Activated T-cell treated with anti-CD3 and anti-CD28 coated beads, Interleukin-2, amount 50 U/mL, for 72 hours (primary cell): ENCODE measurements at places on chromosomes 12 and 14. TPM values are rescaled to one million over a fixed set of nuclear protein-coding genes. Genes with fewer than 3 reads are reported as not detected.

BBS10 gene
- total RNA-seq, result 3.8 TPM

NRL gene
- 5.2 TPM for total RNA-seq

GLT1D1 gene
- 0.41 TPM for total RNA-seq

DBX2 gene
- not detected for total RNA-seq

MIP gene
- not detected for total RNA-seq

ANKRD33 gene
- not detected for total RNA-seq

DNA sequence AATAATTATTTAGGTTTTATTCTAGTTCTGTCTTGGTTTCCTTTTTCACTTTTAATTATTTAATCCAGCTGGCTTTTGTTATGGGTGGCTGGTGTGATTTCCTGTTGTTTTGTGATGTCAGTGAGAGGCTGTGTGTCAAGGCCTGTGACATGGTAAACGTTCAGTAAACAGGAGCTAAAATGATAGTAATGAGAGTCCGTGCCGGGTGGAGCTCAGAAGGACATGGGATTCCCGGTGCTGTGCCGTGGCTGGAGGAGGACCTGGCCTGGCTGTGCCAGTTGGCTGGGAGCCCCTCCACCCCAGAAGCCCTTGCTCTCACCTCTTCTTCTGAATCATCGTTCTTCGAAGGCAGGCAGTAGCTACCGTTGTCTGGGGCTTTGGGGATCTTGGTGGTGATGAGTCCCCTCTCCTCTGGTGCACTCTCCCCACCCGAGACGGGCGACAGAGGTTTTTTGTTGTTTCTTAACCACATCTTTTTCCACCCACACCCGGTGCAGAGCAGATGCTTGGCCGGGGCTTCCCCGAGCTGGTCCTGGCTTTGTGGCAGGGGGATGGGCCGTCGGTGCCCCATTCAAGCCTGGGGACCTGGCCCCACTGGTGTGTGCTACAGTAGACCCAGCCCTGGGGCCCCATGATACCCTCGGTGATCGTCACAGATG is 29.1 kb downstream of the SH2B3 start:
- peak overlapping the region; percentile 48 for H3K27ac ChIP-seq
- peak overlapping the region; percentile 77 for H3K4me3 ChIP-seq
- H3K4me1 ChIP-seq, result peaks cover 93% of the 10 kb centered on the region
- peaks cover 4% of the 10 kb centered on the region for H3K36me3 ChIP-seq
- H3K27me3 ChIP-seq, result no peaks in the 10 kb centered on the region

DNA sequence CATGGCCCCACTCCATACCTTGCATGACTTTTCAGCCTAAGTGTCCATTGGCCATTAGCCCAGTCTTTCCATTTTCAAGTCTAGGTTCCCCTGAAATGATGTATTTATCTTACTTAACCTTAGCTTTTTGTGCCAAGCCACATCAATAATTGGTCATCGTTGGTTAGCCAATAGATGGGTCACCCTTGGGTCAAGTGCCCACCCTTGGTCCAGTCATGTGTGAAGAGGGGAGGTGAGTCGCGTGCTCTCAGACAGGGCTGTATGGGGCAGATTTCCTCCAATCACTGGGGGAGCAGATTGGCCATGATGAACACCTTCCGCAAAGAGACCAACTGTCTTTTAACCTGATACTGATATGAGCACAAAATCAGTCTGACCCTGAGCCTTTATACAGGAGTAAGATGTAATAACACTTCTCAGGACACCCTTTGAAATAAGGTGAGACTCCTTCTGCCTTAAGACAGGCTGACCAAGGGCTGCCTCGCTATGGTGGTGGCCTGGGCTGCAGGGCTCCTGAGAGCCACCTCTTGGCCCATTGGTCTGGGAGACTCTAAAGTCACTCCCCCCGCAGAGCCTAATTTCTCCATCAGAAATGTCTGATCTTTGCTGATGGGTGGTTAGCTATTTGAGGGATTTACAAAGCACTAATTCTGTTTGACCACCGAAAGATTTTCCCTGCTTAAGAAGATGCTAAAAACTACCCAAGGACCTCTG is 143.2 kb downstream of the ZFP36L1 start:
- peak overlapping the region; percentile 2 for H3K27ac ChIP-seq
- H3K36me3 ChIP-seq, result no peaks in the 10 kb centered on the region
- peaks cover 10% of the 10 kb centered on the region for H3K4me1 ChIP-seq
- H3K4me3 ChIP-seq, result no peak overlapping the region
- H3K27me3 ChIP-seq, result no peaks in the 10 kb centered on the region

- H3K4me1 ChIP-seq, result no peaks in the 10 kb centered on the region
- peak; percentile 10 for DNase-seq
- H3K27me3 ChIP-seq, result no peaks in the 10 kb centered on the region
- H3K36me3 ChIP-seq, result no peaks in the 10 kb centered on the region
Observed at GRCh38 chr12:95633049-95633731, 81.9 kb upstream of the USP44 start.

DNA sequence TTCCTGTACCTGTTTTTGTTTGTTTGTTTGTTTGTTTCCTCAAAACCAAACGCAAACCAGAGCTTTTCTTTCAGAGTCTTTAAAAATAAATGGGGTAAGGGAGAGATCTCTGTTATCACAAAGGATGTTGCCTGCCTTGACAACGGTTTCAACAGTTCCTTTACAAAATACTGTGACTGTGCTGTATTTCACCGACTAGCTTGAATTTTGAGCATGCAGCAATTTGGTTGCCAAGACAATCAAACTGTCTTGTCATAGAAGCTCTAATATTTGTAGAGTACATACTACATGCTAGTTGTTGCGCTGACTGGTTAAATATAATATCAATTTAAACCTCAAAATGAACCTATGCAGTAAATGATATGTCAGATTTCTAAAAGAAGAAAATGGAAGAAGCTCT is 22.4 kb upstream of the TCP11L2 start:
- H3K4me3 ChIP-seq, result no peak overlapping the region
- DNase-seq, result no peak
- peaks cover 9% of the 10 kb centered on the region for H3K27me3 ChIP-seq
- no peak overlapping the region for H3K27ac ChIP-seq
- peaks cover 3% of the 10 kb centered on the region for H3K36me3 ChIP-seq
- peaks cover 10% of the 10 kb centered on the region for H3K4me1 ChIP-seq

DNA sequence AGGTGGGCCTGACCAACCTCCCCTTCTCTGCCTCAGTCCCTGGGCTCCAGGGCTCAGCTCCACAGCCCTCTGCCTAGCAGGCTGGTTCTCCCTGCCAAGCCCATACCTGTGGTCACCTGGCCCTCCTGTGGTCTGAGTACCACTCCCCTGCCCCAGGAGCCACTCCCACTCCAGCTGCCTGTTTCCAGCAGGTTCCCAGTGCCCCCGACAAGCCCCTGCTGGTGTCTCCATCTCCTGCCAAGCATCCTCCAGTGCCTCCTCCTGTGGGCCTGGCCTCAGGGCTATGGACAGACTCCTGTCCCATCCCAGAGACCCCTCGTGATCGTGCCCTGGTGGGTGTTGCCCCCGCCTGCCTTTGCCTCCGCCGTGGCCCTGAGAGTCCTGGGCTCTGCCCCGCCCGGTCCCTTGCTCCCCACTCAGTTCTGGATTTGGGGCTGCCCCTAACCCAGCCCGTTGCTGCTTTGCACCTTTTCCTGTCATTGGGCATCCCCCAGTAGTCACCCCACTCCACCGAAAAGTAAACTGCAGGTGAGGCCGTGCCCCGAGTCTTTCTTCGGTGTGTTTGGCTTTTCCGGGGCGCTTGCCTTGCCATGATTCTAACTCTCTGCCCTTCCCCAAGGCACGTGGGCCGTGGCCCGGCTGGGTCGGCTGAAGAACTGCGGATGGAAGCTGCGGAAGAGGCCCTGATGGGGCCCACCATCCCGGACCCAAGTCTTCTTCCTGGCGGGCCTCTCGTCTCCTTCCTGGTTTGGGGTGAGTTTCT is 9.8 kb downstream of the MEG3 start:
- H3K4me1 ChIP-seq, result no peaks in the 10 kb centered on the region
- H3K36me3 ChIP-seq, result no peaks in the 10 kb centered on the region
- H3K4me3 ChIP-seq, result no peak overlapping the region
- H3K27ac ChIP-seq, result no peak overlapping the region
- peaks cover 7% of the 10 kb centered on the region for H3K27me3 ChIP-seq

GRCh38 chr12:101221301-101221700 is 11.3 kb upstream of the SLC5A8 start:
- no peaks in the 10 kb centered on the region for H3K4me1 ChIP-seq
- no peak for DNase-seq
- H3K4me3 ChIP-seq, result no peak overlapping the region
- no peaks in the 10 kb centered on the region for H3K36me3 ChIP-seq
- no peak overlapping the region for H3K27ac ChIP-seq
- peaks cover 7% of the 10 kb centered on the region for H3K27me3 ChIP-seq

- peaks cover 24% of the 10 kb centered on the region for H3K36me3 ChIP-seq
- no peak for DNase-seq
- H3K4me1 ChIP-seq, result peaks cover 17% of the 10 kb centered on the region
- H3K27ac ChIP-seq, result no peak overlapping the region
- H3K4me3 ChIP-seq, result no peak overlapping the region
- no peaks in the 10 kb centered on the region for H3K27me3 ChIP-seq
Observed at GRCh38 chr12:31834150-31834549, 105.3 kb upstream of the AMN1 start.
